Naive B cell (primary cell): ENCODE measurements at places on chromosomes 7 and 10. TPM values are rescaled to one million over a fixed set of nuclear protein-coding genes. Genes with fewer than 3 reads are reported as not detected.

- no peak for DNase-seq
Measured at GRCh38 chr7:47683485-47683898, 101.6 kb upstream of the TNS3 start.

DNA sequence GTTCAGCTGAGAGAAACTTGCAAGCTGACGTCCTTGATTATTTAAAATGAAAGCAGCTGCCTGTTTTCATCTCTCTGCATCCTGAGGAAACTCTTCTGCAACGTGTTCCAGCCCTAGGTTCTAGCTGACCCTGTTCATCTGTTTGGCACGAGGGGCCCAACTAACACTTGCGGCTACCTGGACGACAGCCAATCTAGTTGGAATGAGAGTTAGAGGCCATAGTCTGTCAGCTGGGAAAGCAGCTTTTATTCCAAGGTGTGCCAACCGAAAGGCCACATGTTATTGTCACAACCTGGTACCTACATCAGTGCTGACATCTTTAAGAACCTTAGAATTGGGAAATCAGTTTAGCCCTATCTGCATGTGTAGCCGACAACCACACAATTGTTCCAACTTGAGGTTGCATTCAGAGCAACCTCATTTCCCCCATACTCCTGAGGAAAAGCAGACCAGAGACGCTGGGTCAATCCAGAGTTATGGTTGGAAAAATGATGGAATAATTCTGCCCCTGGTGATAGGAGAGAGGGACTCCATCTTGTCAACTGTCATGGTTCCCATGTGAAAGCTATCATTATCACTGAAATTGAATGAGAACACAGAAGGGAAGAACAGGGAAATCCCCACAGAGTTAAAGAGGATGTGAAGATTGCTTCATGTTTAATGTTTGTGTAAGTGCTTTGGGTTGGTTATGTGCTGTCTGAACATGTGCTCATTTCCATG lies 121.6 kb downstream of the EGFR start:
- DNase-seq = no peak

DNA sequence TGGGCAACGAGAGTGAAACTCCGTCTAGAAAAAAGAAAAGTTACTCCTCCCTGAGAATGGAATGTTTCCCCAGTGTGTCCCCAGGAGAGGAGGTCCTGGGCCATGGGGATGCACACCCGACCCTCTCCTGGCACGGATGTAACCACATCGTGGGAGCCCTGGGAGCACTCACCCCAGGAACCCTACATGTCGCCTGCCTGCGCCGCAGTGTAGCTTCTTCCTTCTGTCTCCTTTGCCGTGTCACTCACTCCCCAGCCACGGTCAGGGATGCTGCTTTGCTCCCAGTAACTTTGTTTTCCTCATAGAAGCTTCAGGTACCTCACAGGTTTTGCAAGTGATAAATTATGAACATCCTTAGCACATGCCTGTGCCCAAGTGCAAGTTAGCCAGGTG lies 82.0 kb downstream of the EZH2 start:
- DNase-seq = no peak

DNA sequence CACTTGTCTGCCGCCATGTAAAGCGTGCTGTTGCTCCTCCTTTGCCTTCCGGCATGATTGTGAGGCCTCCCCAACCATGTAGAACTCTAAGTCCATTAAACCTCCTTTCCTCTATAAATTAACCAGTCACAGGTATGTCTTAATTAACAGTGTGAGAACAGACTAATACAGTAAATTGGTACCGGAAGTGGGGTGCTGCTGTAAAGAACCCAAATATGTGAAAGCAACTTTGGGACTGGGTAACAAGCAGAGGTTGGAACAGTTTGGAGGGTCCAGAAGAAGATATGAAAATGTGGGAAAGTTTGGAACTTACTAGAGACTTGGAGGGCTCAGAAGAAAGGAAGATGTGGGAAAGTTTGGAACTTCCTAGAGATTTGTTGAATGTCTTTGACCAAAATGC lies 106.8 kb upstream of the DIP2C start:
- no peak for DNase-seq

DNA sequence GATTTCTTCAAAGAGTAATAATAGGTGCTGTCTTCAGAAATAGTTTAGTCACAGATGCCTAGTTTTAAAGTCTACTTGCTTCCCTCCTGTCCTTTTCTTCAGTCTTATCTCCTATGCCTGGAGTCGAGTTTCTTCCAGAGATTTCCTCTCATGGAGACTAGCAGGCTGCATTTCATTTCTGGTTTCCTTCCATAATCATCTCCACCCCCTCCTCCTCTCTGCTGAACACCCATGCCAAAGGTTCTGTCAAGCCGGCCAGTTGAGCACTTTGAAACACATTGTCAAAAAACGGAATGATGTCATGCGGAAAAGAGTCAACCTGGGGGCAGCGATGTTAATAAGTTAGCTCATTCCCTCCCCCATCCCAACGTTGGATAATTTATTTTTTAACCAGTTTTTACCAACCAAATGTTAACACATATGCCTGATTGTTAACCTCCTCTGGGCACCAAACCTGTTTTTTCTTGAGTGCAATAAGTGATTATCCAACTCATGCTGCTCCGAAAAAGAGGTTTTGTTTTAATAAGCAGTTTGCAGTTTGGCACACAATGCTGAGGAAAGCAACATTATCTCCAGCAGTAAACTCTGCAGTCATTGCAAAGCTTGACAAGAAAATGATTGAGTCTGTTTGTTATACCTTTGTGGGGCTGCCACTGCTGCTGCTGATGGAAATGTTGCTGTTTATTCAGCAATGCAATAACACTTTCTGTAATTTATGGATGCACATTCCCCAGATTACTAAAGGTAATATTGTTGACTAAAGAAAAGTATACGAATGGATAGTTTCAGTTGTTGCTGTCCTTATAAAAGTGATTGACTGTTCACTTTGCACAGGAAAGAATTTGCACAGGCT lies 161.6 kb downstream of the LRMDA start:
- no peak for DNase-seq

GRCh38 chr10:124647421-124648130 lies 96.6 kb downstream of the FAM53B start:
- DNase-seq = peak; percentile 72

DNA sequence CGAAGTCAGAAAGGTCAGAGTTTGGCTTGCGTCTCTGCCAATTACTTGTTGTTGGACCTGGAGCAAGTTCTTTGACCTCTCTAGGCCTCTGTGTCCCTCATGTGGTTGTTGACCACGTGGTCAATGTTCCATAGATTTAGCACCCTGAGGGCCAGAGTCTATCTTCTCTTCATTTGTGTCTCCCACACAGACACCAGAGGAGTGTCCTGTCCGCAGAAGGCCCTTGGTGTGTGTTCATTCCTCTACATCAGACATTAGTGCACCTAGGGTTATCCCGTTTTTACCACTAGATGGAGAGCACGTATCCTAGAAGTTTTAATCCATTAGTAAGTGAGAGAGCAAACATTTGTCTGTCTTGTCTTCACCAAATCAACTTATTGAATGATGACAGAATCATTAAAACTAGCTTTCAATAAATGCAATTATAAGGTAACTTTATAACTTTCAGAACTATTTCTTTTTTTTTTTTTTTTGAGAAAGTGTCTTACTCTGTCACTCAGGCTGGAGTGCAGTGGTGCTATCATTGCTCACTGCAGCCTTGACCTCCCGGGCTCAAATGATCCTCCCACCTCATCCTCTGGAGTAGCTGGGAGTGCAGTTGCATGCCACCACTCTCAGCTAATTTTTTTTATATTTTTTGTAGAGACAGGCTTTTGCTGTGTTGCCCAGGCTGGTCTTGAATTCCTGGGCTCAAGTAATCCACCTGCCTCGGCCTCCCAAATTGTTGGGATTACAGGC lies 122.5 kb upstream of the ANKRD1 start:
- no peak for DNase-seq

GRCh38 chr7:18276380-18276779 lies 219.2 kb upstream of the HDAC9 start:
- no peak for DNase-seq

The SPDYE9 gene
- polyA plus RNA-seq = not detected

The CPA5 gene
- not detected for polyA plus RNA-seq
